Activated CD4-positive, alpha-beta T cell treated with anti-CD3 and anti-CD28 coated beads, Interleukin-2, Interleukin-4, amounts not matched to agents 100 ng/mL and 50 ng/mL, durations not matched to agents 16 hours and 8 hours (primary cell): ENCODE measurements at places on chromosomes 11 and 22.
A peak's percentile ranks its signal among the peaks of the same experiment; 100 is the strongest.

DNA sequence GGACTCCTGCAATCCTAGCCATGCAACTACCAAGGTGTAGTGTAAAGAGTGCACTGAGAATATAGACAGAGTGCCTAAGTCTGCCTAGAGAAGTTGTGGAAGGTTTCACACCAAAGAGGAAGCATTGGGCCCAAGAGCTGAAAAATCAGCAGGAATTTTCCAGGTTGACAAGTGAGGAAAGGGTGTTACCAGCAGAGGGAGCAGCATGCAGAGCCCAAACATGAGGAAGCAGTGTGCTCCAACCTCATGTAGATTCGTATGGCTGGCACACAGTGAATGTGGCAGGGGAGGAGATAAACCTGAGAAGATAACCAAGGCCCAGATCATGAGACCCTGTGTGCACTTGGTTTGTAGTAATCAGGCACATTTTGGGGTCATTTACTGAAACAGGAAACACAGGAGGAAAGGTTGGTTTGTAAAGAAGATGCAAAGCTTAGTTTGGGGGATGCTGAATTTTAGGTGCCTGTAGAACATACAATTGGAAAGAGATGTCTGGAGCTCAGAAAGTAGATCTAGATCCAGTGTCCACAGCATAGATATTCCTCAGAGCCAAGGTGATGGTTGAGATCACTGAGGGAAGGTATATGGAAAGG, 1.7 kb downstream of the HPX start:
- peak; percentile 33 for DNase-seq

DNA sequence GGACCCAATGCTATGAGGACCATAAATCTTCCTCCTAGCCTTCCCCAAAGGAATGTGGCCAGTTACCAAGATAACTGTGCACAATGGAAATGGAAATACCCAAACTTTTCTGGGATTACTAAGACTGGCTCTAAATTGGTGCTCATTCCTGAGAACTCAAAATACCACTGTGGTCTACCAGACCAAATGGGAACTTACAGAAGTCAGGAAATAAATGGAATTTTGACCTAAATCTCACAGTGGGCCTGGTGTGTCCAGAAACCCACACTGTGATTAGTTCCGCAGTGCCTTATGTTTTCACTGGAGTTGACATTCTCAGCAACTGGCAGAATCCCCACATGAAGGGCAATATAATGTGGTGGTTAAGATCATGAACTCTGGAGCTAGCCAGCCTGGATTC, 99.4 kb upstream of the ZC3H12C start:
- no peak for DNase-seq

DNA sequence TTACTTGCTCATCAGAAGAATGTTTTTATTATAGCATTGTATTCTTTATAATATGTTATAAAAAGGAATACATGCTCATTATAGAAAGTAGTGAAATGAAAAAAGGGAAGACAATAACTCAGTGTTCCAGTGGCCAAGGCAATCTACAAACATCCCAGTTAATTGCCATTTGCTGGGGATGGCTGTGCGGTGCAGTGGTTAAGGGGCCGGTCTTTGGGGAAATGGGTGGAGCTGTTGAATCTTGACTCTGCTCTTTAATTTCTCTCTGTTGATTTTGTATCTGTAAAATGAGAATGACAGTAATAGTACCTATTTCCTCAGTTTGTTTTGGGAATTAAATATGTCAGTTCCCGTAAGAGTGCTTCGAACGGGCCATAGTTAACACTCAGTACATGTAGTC, 212.7 kb upstream of the TBCEL start:
- DNase-seq, result no peak

DNA sequence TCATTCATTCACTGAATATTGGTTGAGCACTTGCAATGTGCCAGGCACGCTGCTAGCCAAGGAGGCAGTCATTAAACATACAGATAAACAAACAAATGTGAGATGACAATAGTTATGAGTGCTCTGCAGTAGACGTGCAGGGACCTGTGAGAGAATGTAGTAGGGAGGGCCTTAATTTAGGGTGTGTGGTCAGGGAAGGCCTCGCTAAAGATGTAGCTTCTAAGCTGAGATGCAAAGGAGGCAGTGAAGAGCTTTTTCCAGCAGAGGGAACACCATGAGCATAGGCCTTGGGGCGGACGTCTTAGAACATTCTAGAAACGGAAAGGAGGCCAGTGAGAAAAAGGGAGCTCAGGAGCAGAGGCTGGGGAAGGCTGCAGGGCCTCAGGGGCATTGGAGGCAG, 789 bp upstream of the NCF4 start:
- DNase-seq, result no peak

- no peak for DNase-seq
Observed at GRCh38 chr11:127106938-127107337, 106.4 kb upstream of the KIRREL3 start.

- DNase-seq, result no peak
Observed at GRCh38 chr11:84720706-84721402, 906.3 kb downstream of the DLG2 start.

DNA sequence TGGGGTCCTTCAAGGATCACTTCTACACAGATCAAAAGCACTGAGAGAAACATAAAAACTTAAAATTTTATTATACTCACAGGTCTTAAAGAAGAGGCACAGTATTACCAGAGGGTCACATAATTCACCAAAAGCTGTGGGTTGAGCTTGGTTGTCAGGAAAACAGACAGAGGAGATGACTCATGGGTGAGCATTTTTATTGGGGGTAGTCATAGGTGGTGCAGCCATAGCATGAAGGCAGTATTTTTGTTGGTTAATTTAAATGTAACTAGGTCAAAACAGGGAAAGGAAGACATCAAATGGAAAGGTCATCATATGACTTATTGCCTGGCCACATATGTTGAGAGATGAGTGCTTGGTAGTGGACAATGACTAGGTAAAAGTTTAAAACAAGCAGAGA, 24.2 kb downstream of the OR5B17 start:
- no peak for DNase-seq

- DNase-seq, result no peak
Observed at GRCh38 chr22:44248926-44249325, 63.8 kb downstream of the SHISAL1 start.

- peak; percentile 88 for DNase-seq
Observed at GRCh38 chr11:113675003-113675561, 31.0 kb downstream of the TMPRSS5 start.

- no peak for DNase-seq
Observed at GRCh38 chr22:38034278-38034882, 22.8 kb upstream of the PICK1 start.

DNA sequence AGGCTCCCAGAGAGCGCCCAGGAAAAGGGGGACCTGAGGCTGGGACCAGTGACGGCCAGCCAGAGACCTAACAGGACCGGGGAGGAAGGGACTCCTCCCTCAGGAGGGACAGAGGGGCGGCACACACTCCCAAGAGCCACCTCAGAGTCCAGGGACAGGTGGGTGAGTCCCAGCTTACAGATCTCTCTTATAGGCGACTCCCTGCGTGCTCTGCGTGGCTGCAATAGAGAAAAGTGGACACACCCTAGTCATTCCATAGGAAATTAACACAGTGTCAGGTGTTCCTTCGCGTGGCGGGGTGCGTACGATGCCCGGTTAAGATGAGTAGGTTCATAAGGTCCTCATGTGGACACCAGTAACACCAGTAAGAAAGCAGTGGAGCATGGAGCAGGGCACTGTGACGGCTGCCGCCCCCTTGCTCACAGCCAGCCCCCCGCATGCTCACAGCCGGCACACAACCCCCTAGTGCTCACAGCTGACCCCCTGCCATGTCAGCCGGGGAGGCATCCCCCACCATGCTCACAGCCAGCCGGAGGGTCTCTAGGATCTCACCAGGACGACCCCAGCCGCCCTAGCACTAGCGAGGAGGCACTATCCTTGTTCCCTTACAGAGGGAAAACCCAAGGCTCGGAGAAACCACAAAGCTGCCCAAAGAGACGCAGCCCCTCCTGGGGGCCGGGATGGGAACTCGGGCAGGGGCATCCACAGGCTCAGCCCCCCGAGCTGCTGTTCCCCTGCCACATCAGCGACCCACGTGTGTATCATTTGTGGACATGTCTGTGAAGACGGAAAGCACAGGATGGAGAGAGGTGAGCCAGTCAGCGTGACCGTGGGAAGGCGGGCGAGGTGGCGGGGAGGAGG, 426.8 kb downstream of the TBC1D22A start:
- no peak for DNase-seq

DNA sequence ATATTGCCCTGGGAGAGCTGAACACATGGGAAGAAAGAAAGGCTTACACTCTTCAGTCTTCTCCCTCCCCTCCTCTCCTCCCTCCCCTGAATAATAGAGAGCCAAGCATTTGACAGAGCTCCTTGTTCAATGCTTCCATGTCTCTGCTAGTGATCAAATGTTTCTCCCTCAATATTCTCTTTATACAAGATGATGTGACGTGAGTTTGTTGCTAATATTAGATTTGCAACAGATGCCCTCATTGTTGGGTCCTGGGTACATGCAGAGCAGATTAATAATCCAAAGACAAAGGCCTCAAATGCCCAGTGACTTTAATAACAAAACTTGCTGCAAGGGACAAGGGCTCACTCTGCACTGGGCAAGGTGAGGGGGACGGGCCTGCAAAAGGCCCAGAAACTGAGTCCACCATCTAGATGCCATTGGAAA, 7.1 kb upstream of the ENDOD1 start:
- no peak for DNase-seq

GRCh38 chr11:23310276-23310675, 450.0 kb upstream of the CCDC179 start:
- no peak for DNase-seq

DNA sequence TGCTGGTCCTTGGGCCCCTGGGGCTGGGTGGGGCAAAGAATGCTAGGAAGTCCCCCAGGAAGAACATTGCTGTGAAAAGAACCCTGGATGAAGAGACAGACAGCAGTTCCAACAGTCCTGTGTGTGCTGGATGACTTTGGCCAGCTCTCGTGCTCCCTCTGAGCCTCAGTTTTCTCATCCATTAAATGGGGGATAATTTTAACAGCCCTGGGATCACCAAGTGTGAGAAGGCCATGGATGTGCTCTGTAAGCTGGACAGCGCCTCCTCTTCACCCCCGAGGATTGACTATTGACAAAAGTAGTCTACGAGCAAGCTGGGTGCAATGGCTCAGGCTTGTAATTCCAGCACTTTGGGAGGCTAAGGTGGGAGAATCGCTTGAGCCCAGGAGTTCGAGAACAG, 2.5 kb downstream of the LARGE2 start:
- DNase-seq, result no peak

DNA sequence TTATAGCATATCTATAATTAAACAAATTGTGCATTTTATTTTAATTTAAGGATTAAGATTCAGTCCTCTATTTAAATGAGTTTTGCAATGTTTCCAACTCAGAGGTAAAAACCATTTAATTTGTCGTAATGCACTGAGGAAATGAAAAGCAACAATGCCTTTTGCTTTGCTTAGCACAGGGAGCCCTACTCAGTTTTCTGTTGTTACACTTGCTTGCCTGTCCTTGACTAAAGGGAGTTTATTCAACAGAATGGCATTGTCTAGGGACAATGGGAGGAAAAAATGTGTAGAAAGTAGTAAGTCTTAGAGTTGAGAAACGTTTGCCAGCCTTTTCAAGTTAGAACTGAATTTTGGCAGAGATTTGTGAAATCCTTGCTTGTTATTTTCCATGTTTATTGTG, 734.2 kb upstream of the ANO3 start:
- DNase-seq, result no peak

DNA sequence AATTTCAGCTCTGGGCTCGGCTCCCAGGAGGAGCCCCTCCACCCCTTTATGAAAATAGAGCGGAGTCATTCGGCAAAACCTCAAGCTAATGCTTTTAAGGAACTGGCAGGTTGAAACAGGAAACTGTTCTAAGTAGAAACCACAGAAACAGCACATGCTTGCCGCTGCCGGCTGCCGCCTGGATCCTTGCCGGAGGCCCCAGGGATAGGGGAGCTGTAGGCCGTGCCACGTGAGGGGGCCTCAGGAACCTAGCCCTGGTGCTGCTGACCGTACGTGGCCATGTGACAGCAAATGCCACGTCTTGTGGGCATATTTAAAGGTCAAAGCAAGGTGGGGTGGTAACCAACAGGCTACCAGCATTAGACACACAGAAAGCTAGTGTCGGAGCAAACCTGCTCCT, 77.9 kb upstream of the TIMP3 start:
- DNase-seq, result peak; percentile 71

DNA sequence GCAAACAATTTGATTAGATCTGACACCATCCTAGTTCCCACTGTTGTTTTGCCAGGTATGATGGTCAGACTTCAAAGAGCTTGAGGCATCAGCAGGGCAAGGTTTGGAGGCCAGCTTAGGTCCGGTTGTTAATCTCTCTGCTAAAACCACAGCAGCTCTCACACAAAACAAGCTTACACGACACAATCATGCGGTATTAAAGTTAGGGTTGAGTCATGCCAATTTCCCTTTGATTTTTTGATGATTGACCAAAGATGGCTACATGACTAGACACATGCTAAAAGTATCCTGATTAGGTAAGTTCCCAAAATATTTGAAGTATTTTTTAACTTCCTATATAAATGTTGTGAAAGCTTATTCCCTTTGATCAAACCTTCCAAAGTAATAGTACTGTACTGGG, 145.9 kb downstream of the ELP4 start:
- DNase-seq, result no peak

DNA sequence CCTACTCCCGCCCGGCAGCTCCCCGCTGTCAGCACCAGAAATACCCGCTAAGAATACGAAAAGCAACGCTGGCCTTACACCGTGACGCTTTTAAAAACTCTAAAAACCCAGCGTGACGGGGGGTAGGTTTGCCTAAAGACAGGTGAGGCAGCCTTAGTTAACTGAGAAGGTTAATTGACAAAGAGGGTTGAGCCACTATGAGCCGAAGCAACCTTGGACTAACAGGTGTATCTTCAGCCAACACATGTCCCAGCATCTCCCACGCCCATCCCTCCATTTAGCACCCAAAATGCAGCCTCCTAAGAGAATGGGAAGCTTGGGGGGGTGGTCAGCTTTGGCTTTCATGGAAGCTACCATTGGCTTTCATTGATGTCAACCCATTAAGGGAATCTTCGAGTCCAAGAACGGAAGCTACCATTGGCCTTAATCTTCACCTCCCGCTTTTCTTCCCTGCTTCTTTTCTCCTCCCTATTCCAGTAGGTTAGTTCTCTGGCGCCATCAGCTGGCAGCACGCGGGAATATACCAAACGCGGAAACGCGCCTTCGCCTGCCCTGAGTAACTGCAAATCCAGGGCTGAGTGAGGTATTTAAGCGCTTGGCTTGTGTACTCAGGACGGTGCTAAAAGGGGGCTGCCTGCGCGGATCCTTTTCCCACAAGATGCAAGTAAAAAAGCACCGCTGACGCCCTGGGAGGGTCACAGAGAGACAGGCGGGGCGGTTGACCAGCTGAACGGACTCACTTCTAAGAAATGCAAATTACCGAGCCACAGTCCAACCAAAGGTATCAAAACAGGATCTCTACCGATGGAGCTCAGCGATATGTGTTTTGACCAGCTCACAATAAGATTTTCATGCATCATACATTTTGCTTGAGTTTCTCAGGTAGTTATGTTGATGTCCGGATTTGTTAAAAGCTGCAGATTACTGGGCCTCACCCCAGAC, 38.5 kb upstream of the GLYATL1 start:
- DNase-seq, result peak; percentile 31

- DNase-seq, result no peak
Observed at GRCh38 chr11:36073411-36074203, 129.7 kb downstream of the LDLRAD3 start.
